ENCODE measurements at places on chromosomes 2 and 18. TPM values are rescaled to one million over a fixed set of nuclear protein-coding genes. Genes with fewer than 3 reads are reported as not detected.

PREB gene
- total RNA-seq = 42.4 TPM

DLX1 gene
- total RNA-seq = 2.4 TPM

FMNL2 gene
- total RNA-seq = 26.2 TPM

ALPI gene
- not detected for total RNA-seq

PRSS56 gene
- not detected for total RNA-seq

PROKR1 gene
- total RNA-seq = not detected

HOXD8 gene
- 3.3 TPM for total RNA-seq

SCN1A gene
- total RNA-seq = 0.72 TPM

CFAP65 gene
- not detected for total RNA-seq

TRABD2A gene
- total RNA-seq = 3.5 TPM

CENPA gene
- 2.9 TPM for total RNA-seq

PRKAG3 gene
- total RNA-seq = under 0.01 TPM

KCTD18 gene
- 33.7 TPM for total RNA-seq

AGFG1 gene
- total RNA-seq = 61.0 TPM

FBLN7 gene
- total RNA-seq = 5.8 TPM

CDKL4 gene
- total RNA-seq = 3.5 TPM

TUBA3E gene
- total RNA-seq = not detected
